ENCODE measurements at places on chromosomes 7 and 10.
A peak's percentile ranks its signal among the peaks of the same experiment; 100 is the strongest.

DNA sequence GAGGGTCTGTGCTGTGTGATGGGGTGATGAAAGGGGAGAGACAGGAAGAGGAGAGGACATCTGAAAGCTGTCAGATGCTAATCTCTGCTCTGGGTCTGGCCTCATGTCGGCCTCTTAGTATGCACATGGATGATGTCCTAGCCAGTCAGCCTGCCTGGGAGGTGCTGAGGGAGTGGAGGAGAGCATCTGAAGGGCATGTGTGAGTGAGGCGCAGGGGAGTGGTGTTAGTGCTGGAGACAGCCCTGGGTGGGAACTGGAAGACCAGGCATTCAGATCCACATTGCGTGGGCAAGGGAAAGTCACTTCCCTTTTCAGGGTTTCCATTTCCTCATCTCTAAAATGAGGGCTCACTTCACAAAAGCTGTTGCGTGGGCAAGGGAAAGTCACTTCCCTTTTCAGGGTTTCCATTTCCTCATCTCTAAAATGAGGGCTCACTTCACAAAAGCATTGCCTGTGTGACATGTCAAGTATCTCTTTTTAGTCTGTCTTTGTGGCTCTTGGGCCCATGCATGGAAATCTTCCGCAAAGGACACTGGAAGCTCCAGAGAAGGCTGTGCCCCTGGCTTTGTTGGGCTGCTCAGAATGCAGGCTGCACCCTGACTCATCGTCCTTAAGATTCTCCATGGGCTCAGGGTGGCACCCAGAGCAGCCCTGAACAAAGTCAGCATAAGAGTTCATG lies 10.0 kb downstream of the SFTPD start:
- DNase-seq = no peak

GRCh38 chr10:21090609-21091082 lies 193.5 kb upstream of the NEBL start:
- no peak for DNase-seq

DNA sequence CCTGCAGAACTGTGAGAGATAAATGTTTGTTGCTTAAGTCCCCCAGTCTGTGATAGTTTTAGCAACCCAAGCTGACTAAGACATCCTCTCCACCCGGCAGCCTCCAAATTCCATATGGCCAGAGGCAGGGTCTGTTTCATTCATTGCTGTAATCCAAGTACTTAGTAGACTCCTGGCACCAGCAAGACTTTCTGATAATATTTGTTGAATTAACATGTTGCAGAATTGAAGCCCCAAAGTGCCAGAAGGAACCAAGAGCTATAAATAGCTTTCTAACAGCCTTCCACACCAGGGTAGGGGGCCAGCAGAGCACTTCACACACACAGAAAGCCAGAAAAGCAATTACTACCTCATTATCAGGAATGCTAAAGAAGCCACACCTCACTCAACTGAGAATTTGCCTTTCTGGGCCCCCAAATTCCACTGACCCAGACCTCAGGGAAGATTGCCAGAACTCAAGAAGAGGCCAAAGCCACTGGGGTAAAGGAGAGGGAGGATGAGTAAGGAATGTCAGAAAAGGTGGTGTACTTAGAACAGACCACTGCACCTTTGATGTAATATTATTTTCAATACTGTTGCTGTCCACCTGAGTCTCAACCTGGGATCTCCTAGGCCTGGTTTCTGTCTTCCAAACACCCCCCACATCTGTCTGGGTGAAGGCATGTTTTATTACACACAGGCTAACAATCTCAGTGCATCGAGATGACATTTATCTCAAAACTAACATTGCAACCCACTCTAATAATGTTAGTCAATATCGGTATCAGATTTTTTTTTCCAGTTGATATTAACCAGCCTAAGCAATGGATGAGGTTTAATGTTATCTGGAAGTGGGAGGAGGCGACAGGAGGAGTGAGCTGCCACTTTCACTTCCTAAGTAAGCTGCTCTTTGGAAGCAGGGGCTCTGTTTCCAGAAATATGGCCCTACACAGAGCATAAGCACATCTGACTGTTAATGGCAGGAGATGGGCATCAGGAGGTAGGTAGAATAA lies 5.5 kb downstream of the NOD1 start:
- no peak for DNase-seq

- DNase-seq = no peak
These were observed 13.8 kb upstream of the LMOD2 start for GRCh38 chr7:123641901-123642300.

- DNase-seq = no peak
These were observed 96.4 kb downstream of the SLC25A40 start for GRCh38 chr7:87779806-87780205.

- no peak for DNase-seq
These were observed 41.5 kb downstream of the CYP17A1 start for GRCh38 chr10:102795453-102796406.

- no peak for DNase-seq
These were observed 13.0 kb downstream of the BRAF start for GRCh38 chr7:140911746-140912145.

- no peak for DNase-seq
These were observed 7.9 kb upstream of the CRYGN start for GRCh38 chr7:151447901-151448260.

GRCh38 chr7:29563590-29564495 lies at the start of gene PRR15:
Gene PRR15 (plus strand): TSS chr7:29563835. CDS start chr7:29566330, 2,495 bp downstream.
- peak; percentile 10 for DNase-seq

DNA sequence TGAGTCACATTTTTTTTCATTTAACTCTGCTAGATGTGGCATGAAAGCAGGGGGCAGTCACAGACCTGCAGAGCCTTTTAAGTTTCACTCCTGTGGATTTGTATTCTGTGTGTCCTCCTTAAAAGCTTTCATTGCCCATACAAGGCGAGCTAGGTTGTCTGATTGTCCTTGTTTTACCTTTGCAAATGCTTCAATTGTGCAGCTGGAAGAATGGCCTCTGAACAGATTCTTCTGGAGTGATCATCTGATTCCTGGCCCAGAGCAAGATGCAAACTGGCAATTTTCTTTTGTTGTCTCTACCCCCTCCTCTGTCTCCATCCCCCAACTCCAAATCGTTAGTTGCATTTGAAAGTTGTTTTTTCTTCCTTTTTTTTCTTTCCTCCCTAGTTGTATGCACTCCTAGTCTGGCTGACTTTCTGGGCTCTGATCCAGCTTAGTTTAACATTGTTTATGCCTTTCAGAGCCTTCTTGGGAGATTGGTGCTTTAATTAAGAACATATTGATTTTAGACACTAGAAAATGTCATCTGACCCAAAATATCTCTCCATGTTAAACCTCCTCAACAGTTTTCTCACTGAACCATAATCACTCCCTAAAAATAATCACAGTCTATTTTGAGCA lies 150.2 kb downstream of the REEP3 start:
- DNase-seq = peak; percentile 54

GRCh38 chr7:17608114-17608833 lies 309.8 kb downstream of the AHR start:
- no peak for DNase-seq

- no peak for DNase-seq
These were observed 32.1 kb downstream of the CELF2 start for GRCh38 chr10:11049806-11050205.

DNA sequence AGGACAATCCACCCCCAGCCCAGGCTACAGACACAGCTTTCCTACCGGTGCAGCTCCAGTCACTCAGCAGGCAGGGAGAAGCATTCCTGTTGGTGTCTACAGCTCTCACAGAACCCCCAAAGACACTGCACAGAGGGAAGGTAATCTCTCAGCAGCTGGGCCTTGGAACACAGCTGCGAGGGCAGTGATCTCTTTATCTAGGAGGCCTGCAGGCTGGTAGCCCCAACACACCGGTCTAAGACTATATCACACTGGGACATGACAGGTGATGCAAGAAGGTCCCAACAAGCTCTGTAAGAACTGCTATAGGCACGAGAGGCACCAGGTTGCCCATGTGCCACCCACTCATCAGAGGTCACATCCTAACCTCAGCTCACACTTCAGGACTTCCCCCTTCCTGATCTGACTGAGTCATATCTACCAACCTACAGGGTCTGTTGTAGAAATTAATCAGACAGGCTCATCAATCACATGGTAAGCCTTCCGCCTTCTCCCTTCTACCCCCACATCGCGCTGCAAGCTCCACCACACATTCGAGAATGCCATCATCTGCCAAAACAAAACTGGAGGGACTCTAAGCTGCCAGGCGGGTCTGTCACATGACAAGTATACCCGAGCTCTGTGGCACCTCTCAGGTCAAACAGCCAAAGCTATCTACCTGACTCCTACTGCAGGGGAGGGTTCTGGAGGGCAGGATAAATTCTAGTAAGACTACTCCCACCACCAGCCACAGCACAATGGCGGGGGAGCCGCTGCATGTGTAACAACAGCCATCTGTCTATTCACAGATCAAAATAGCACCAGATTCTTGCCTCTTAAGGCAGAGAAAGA lies 26.1 kb downstream of the FAM53B start:
- no peak for DNase-seq

DNA sequence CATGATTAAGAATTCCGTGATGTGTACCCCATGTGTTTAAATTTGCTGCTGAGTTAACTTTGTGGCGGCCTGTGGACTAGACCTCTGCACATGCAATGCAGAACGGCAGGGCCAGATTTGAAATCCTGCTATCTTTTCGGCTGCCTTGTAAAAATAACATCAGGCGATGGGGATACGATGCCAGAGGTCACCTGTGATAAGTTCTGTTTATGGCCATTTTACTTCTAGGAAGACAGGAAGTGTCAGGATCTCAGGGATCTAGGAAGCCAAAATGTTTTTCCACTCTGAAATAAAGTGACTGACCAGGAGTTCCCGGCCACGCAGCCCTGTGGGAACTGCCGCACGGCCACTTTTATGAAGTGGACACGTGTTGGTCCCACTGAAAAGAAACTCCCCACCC lies 77.5 kb downstream of the EGFR start:
- DNase-seq = no peak

GRCh38 chr7:155935726-155936125 lies 123.5 kb upstream of the SHH start:
- no peak for DNase-seq

- DNase-seq = no peak
These were observed 13.9 kb downstream of the ATP6V1F start for GRCh38 chr7:128876586-128876977.

DNA sequence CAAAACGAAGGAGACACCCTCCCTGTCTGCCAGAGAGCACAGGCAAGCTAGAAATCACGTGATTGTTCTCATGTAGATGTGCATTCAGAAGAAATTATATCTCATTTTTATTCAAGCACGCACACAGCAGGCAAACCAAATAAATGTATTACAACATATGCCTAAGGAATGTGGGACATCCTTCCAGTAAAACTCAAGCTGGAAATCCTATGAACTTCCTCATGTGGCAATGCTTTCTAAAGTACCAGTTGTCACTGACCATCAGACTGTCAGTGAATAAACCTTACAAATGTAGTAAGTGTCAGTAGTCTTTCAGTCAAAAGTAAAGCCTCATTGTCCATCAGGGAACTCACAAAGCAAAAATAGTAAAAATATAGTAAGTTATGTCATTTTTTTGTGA lies 350.1 kb upstream of the POM121L12 start:
- no peak for DNase-seq
